ENCODE measurements at places on chromosomes 11 and 22.

DNA sequence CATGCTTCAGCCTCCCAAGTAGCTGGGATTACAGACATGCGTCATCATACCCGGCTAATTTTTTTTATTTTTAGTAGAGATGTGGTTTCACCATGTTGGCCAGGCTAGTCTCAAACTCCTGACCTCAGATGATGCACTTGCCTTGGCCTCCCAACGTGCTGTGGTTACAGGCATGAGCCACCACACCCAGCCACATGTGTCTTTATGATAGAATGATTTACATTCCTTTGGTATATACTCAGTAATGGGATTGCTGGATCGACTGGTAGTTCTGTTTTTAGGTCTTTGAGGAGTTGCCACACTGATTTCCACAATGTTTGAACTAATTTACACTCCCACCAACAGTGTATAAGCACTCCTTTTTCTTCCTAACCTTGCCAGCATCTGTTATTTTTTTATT is 276.2 kb downstream of the METTL15 start:
- DNase-seq = no peak

DNA sequence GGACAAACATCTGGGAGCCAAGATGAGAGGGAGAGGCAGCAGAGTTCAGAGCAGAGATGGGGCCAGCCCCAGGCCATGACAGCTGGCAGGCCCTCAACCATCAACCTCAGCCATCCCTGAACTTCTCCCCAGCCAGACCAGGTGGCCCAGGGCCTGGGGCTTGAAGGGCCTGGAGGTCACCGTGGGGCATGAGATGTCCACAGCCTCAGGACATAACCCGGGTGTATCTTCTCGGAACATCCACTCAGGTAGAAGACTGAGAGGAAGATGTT is 12.4 kb upstream of the SLC39A13 start:
- no peak for DNase-seq

DNA sequence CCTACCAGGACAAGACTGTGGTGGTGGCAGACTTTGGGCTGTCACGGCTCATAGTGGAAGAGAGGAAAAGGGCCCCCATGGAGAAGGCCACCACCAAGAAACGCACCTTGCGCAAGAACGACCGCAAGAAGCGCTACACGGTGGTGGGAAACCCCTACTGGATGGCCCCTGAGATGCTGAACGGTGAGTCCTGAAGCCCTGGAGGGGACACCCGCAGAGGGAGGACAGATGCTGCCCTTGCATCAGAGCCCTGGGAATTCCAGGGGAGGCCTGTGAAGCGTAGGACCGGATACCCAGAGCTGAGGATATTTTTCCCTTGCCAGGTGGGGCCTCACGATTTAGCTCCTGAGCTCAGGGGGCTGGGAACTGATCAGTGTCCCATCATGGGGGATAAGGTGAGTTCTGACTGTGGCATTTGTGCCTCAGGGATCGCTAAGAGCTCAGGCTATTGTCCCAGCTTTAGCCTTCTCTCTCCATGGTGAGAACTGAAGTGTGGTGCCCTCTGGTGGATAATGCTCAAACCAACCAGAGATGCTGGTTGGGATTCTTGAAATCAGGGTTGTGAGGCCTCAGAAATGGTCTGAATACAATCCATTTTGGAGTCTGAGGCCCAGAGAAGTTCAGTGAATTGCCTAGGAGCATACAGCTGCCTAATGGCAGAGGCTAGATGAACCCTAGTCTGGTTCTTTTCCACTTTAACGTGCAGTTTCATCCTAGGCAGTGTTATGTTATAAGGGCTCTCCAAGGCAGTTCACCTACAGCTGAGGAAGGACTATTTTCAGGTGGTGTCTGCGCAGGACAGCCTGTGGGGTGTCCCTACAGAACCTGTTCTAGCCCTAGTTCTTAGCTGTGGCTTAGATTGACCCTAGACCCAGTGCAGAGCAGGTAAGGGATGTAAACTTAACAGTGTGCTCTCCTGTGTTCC is 19.5 kb downstream of the PIK3IP1 start:
- DNase-seq = peak; percentile 52

DNA sequence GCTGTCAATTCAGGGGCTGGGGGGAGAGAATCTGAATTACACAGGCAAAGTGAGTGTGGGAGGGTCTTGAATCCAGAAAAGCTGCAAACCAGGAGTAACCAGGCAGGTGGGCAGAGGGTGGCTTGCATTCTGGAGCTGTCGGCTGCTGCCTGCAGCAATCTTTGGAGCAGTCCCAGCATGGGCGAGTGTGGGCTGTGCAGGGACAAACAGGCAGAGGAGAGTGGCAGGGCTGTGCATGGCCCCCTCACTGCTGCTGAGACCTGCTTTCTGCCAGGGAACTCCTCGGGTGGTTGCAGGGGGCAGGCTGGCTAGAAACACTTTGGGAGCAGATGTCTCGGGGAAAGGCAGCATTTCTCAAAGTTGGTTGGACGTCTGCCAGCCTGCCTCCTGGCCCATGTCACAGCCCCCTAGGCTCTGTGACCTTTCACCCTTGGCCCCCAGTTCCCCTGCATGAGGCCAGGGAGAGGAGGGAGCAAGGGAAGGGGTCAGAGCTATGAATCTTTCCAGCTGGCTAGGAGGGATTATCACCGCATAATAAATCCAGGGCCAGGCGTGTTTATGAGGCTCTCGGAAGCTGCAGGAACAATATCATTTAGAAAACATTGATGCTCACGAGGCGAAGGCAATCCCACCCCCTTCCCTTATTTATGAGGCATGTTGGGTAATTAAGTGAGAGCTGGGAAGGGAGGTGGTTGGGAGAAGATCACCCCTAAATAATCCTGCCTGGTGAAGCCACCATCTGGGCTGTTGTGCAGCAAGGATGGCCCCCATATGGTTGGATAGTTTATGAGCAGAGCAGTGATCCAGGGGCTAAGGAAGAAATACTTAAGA is 212.3 kb upstream of the NCAM1 start:
- DNase-seq = no peak
